ENCODE measurements at places on chromosomes 1 and 21.

DNA sequence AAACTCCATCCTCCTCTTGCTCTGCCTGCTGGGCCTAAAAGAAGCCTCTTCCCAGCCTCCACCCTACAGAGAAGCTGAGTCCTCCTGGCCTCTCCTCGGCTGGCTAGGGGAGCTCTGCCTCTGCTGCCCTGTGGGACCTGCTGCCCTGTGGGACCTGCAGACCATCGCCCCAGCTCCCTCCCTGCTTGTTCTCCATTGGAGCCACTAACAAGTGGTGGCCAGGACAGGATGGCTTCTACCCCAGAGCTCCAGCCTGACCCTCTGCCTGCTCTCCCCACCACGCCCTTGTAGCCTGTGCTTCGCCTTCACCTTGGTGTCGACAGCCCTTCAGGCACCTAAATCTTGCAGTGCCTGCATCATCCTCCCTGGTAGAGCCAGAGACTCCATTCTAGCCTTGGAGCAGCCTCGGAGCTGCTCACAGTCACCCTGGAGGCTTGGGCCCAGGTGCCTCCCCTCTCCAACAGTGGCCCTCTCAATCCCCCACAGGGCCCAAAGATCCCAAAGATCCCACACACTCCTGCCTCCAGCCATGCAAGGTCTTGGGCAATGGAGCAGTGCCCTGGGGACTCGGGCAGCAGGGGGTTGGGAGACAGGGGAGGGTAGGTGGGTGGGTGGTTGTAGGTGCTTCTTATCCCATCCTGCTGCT lies 3.0 kb downstream of the EPS8L3 start:
- DNase-seq: no peak

DNA sequence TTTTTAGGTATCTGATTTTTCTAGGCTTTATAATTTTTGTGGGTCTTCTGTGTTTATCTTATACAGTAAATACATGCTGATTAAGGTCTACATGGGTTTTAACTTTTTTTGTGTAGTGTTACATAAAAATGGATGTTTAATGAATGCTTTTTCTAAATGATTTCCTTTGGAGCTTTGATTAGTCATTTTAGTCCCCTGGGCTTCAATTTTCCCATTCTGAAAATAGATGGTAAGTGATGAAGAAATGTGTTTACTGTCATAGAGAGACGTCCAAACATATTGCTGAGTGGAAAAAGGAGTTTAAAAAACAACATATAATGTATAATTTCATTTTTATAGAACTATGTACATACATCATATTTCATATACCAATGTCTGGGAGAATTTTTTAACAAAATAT lies 140.9 kb upstream of the HMCN1 start:
- no peak for DNase-seq

GRCh38 chr1:221644145-221644448 lies 97.8 kb downstream of the DUSP10 start:
- DNase-seq: no peak

DNA sequence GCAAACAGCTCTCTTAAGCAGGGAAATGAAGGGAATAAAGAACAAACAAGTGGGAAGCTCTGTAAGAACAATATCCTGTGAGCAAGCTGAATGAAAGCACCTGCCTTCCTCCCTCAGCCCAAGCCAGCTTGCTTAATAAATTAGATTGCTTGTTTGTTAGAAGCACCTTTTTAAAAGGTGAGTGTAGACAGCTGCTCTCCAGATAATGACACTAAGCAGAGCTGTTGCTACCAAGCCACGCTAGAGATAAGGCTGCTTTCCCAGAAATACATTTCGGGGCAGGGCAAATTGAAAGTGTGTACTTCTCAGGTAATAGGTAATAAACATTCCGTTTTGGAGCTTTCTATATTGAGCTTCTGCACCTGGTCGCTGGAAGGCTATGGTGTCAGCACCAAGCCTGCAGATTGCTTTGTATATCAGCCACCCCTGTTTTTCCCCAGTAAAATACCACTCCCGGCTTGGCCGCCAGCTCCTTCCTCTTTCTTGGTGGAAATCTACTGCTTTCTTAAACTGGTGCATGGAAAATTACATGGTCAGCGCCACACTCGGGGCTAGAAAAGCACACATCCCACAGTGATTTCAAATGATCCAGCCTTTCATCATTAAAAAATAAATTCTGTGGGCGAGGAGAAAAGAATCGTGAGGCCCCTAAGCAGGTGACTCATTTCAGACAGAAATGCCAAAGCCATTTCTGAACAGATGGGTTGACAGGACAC lies 151.3 kb downstream of the ETS2 start:
- peak; percentile 96 for DNase-seq

GRCh38 chr1:107623431-107623830 lies 341.5 kb downstream of the VAV3 start:
- no peak for DNase-seq

GRCh38 chr1:248855580-248855979 lies 3.3 kb downstream of the ZNF692 start:
- DNase-seq: no peak

- DNase-seq: no peak
Measured at GRCh38 chr1:96641282-96641681, 80.3 kb upstream of the PTBP2 start.

DNA sequence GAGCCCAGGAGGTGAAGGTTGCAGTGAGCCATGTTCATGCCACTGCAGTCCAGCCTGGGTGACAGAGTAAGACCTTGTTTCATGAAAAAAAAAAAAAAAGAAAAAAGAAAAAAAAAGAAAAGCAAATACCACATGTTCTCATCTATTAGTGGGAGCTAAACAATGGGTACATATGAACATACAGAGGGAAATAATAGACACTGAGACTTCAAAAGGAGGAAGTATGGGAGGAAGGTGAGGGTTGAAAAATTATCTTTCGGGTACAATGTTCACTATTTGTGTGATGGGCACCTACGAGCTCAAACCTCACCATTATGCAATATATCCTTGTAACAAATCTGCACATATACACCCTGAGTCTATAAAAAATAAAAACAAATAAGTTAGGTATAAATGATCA lies 6.4 kb downstream of the ITGB3BP start:
- no peak for DNase-seq

DNA sequence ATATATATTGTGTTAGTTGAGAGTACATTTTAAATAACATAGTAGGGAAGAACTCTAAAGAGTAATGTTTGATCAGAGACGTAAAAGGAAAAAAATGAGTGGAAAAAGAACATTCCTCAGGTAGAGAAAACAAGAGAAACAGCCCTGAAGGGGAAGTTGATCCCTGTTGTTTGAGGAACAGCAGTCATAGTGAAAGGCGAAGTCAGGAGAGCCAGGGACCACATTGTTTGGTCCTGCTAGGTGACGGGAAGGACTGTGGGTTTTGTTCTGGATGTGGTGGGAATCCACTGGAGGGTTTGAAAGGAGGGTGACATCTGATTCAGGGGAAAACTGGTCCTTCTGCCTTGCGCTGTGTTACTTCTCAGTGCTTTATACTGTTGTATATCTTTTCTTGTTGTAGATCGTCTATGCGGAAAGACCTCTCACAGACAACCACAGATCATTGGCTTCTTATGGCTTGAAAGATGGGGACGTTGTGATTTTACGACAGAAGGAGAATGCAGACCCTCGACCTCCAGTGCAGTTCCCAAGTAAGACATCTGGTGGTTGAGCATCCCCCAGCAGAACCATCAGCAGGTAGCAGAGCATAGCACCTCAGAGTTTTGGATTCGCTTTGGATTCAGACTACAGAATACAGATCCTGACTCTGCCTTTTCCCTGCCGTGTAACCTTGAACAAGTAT lies 9.2 kb downstream of the DDI2 start:
- DNase-seq: no peak

GRCh38 chr1:220225957-220226356 lies 46.3 kb downstream of the RAB3GAP2 start:
- no peak for DNase-seq

GRCh38 chr1:240941701-240942370 lies 329.9 kb upstream of the GREM2 start:
- DNase-seq: no peak

DNA sequence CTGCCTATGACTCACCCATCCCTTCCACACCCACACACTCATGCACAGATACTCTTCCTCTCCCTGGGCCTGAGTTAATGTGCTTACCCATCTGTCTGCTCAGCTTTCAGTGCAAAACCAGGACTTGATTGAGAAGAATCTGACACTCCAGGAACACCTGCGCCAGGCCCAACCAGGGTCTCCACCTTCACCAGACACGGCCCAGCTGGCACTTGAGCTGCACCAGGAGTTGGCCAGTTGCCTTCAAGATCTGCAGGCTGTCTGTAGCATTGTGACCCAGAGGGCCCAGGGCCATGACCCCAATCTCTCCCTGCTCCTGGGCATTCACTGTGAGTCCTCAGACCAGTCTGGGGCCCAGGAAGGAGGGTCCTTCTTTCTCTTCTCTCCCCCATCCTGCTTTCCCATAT lies 3.5 kb upstream of the SH3BGRL3 start:
- no peak for DNase-seq

GRCh38 chr1:41860214-41860613 lies 58.5 kb downstream of the HIVEP3 start:
- no peak for DNase-seq

- DNase-seq: no peak
Measured at GRCh38 chr1:117788014-117788413, 141.4 kb downstream of the GDAP2 start.
